ENCODE measurements at places on chromosomes 3 and 15.

GRCh38 chr15:51067510-51067909 is 27.2 kb downstream of the TNFAIP8L3 start:
- DNase-seq: no peak

- DNase-seq: peak; percentile 1
These were observed 49.8 kb downstream of the IQSEC1 start for GRCh38 chr3:13023235-13023970.

- no peak for DNase-seq
These were observed 47.5 kb upstream of the TM4SF1 start for GRCh38 chr3:149424918-149425317.

- DNase-seq: peak; percentile 87
These were observed 34.7 kb upstream of the BDH1 start for GRCh38 chr3:197590313-197590962.

DNA sequence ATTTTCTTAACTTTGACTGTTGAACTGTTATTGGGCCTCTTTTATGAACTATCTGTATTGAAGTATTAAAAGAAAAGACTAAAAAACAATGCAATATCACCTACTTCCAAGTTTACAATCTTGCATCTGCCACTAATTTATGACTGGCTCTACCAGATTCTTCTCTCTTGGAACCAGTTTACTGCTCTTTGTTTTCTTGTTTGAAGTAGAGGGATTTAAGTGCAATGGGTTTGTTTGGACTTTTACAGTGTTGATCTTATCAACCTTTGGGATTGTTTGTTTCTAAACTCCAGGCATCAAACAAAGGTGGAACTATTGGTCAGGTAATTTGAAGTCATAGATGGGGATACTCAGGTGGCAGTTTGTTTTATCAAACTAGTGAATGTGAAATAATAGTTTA is 43.0 kb upstream of the MEIS2 start:
- DNase-seq: peak; percentile 26

GRCh38 chr3:13696699-13697098 is 147.8 kb downstream of the FBLN2 start:
- DNase-seq: no peak

- DNase-seq: no peak
These were observed 627.1 kb downstream of the NAALADL2 start for GRCh38 chr3:175486255-175486654.

GRCh38 chr3:194200422-194201081 is 64.6 kb downstream of the HES1 start:
- DNase-seq: no peak

DNA sequence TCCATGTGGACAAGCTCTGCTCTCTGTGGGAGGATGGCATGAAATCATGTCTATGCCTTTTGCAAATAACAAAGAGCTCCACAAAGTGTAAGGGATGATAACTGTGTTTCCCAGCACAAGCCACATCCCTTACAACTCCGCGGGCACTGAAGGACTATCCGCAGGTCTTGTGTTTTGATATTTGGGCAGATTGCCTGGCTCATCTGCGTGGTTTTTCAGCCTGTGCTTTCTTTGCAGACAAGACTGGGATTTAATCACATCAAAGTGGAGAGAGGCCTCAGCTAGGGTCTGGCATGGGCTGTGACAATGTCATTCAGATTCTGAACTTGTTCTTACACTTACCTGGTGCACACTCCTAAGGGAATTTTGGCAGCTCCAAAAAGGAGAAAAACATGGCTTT is 30.2 kb upstream of the CA12 start:
- DNase-seq: no peak

DNA sequence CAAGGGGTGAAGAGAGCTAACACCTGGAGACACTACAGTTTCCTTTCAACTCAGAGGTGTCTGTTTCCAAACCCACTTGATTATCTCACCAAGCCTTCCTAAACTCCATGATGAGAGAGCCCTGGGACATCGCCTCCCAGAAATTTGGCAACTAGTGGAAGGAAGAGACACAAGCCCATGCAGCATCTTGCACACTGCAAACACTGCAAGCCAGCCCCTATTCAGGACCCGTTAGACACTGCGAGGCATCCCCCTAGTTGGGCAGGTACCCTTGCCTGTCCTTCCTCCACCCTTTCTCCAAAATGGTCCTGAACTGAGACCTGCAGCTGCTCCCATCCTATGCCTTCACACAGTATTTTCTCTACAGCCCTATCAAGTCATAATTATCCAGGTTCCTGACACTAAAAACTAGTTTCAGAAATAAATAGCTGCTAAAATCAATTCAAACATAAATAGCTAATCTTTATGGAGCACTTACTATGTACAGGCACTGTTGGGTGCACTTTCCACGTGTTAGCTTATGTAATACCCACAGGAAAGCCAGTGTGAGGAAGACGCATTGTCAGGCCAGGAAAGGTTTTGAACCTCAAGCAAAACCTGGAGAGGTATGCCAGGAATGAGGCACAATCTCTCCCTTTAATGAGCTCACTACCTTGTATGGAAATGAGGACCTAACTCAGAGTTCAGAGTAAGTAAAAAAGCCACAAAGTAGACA is 2.8 kb downstream of the MAGI1 start:
- DNase-seq: no peak

- no peak for DNase-seq
These were observed 472.2 kb downstream of the MCTP2 start for GRCh38 chr15:94703596-94703995.

DNA sequence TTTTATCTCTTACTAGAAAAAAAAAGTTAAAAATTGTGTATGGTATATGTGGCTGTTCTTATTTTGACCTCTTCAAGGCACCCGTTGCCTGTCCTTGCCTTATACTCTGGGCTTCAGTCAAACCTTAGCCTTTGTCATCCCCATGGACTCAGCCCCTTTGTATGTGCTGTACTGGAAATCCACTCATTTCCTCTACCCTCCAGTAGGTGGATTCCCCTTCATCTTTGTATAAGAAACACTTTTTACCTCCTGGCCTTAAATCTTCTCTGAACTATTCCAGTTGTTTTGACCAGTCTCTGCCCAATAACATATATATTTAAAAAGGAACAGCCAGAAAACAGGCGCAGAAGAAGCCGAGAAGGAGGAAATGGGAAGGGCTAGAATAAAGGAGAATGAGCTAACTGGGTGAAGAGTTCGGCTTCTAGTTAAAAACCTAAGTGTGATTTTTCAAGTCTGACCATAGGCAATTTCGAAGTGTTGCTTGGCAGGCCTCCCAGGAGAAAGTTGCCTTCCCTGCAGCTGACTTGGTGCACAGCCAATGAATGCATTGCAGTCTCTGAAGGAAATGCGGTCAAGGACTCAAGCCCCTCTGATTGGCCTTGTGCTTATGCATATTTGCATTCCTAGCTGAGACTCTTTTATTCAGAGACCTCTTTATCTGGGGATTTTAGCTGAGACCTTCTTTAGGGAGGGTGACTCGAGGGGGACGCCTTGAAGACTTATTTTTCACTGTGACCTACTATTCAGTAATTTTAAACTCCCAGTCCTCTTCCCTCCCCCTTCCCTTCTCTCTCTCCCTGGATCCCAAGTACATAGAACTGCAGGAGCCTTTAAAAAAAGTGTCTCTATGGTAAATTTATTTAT is 277.4 kb downstream of the ROBO1 start:
- DNase-seq: no peak

DNA sequence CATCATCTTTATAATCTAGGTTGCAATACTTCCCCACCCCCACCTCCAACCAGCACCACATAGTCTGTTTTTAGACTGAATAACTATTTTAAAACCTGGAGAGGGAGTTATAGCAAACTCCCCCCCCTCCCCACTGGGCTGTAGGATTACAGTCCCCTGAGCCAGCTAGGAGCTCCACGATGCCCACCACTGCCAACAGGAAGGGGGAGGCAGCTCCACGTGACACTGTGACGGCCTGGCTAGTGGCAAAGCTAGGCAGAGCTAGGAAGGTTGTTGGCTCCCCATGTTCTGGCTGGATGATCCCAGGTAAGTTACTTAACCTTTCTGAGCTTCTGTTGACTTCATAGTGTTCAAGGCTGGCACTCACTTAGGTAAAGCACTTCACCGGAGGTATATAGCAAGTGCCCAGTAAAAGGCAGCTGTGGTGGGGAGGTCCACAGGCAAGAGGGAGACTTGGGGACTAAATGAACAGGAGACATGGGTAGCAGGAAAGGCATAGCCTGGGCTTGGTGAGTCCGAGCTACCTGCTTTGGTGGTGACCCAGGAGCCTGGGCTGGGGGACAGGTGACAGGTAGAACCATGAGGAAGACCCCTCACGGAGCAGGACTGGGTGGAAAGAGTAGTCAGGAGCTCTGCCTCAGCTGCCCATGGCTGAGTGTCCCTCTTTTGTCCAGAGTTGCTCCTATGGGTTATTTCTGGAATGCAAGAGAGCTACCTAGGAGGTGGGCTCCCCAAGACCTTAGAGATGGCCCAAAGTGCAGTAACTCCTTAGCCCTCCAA is 4.0 kb upstream of the TBC1D21 start:
- no peak for DNase-seq

DNA sequence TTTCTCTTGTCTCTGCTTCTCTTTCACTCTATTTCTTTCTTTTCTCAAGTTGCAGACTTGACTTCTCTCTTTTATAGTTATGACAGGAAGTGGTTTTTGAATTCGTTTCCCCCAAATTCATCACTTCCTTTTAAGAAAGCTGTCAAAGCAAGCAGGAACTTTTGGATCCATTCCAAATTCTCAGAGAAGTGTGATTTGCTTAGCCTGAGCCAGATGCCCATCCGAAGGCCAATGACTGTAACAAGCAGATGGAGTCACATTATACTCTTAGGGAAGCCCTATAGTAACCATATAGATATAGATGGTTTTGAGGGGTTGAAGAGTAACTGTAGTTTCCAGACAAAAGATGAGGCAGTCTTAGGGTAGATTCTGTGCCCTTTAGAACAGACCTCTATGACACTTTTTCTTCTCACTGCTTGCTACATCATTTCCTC is 592.0 kb upstream of the KCNMB2 start:
- no peak for DNase-seq

DNA sequence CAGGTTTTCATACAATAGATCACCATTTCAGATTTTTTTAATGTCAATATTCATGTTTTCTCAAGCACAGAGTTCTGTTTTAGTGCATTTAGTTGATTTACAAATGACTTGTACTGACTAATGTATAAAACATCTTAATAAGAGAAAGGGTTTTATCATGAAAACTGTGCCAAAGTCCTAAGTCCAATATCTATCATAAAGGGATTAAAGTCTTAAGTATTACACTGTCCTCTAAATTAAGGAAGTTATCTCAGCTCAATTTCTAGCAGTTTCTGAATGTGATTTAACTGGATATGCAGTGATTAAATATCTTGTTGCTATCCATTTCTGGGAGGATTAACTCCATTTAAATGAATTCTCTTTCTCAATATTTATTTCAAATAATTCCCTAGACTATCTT is 381.1 kb upstream of the CNTN4 start:
- no peak for DNase-seq

- no peak for DNase-seq
These were observed 88.8 kb upstream of the PLXND1 start for GRCh38 chr3:129695230-129695629.

DNA sequence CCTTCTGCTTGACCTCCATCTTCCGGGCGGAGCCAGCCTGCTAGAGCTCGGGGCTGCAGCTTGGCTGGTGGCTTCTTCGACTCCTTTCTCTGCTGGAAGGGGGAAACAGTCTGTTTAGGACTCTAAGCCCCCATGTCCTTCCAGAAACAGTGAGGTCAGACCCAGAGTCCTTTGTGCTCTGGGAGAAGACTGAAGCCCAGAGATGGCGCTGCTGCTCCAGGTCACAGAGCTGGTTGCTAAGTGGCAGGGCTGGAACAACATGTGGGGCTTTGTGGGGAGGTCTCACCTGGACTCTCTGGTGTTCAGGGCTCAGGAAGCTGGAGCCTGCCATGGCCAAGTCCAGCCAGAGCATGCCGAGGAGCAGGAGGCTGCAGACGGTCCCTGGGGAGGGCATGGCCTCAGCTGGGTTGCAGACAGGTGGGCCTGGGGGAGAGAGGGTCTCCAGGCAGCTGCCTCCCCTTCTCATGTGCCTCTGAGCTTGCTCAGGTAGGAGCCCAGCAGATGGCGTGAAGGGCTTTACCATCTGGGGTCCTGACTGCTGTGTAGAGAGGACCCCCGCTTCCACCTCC is 2.9 kb downstream of the GHRL start:
- no peak for DNase-seq

- no peak for DNase-seq
These were observed 31.6 kb upstream of the PDE8A start for GRCh38 chr15:84949845-84950569.

Measured in DMS53 (cell line).